Putamen (tissue), 1 donor: ENCODE measurements at places on chromosomes 16 and 17.

DNA sequence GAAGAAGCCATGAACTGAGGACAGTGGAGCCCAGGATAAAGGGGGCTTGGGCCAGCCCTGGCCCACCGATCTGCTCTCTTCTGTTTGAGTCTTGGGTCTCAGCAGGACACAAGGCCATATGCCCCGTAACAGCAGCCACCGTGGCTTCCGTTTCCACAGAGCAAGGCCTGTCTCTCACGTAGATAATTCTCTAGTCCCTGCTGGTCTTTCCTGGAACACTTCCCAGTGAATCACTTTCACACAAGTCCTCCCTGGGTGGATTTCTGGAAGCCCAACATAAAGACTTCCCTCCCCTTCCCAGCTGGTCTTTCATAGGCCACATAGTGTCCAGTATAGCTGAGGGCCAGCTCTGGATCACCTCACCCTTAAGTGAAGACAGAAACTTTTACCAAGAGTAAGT lies 19.9 kb upstream of the C16orf78 start:
- DNase-seq, result no peak

GRCh38 chr16:67026570-67026969 lies 2.4 kb upstream of the CBFB start:
- DNase-seq, result no peak

- no peak for DNase-seq
Measured at GRCh38 chr17:43330876-43331639, 67.7 kb upstream of the ARL4D start.

GRCh38 chr17:67993998-67994361 lies 2.3 kb downstream of the C17orf58 start:
- no peak for DNase-seq

DNA sequence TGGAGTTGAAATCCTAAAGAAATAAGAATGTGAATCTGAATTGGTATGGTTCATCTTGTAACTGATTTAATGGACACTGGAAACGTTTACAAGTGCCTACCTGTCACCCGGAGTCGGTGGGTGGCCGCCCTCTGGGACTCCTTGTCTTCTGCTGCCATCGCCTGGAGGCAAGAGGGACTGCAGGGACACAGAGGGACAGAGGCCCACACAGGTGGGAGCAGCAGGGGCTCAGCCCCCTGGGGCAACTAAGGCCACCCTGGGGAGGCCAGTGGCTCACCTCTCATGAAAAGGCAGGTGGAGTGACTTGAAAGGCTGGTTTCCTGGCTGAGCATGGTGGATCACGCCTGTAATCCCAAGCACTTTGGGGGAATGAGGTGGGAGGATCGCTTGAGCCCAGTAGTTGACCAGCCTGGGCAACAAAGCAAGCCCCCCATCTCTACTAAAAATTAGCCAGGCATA lies 23.2 kb downstream of the TMEM92 start:
- DNase-seq, result no peak

- DNase-seq, result no peak
Measured at GRCh38 chr17:28716740-28717577, 709 bp downstream of the RAB34 start.

GRCh38 chr17:77707546-77707945 lies 251.0 kb upstream of the TNRC6C start:
- DNase-seq, result no peak
